ENCODE measurements at places on chromosomes 6 and 20. TPM values are rescaled to one million over a fixed set of nuclear protein-coding genes. Genes with fewer than 3 reads are reported as not detected.

DNA sequence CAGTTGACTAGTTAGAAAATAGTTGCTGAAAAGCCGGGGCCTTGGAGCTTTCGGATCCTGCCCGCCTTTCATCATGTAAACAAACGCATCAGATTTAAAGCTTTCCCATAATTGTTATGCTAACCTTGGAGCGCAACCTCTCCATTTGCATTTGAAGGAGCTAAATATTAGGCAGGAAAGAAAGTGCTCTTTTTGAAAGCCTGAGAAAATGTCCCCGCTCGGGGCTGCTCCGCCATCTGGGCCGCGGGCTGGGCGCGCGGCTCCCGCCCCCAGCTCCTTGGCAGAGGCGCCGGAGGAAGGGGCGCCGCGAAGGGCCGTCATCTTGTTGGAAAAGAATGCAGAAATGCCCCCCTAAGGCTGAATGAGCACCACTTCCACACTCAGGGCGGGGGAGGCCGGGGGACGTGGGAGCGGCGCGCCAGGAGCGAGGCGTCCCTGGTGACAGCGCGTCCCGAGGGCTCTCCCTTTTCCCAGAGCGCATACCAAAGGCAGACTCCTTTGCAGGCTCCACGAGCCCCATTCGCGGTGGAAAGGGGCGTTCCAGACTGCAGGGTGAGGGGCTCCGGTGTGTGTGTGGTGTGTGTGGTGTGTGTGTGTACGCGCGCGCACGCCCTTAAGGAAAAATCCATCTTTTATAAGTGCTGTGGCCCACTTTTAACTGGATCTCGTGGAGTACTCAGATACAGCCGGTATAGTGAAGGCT is 145.6 kb upstream of the ID4 start:
- no peak for DNase-seq

DNA sequence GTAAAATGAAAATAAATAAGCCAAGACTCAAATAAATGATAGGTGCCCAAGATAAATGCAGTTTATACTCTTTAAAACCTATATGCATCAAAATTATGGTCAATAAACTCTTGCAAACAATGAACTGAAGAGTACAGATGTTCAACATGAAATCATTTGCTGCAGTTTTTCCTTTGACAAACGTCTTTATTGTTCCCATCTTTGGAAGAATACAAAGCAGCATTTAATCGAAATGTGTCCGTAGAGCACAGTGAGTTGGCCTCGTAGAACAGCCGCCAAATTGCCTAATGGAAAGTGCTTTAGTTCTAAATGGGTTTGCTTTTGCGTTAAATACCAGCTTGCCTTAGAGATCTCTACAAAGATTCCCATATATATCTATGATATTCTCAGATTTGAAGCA is 447.4 kb downstream of the PKHD1 start:
- no peak for DNase-seq

GRCh38 chr6:34441526-34441925 is 15.7 kb upstream of the RPS10 start:
- no peak for DNase-seq

DNA sequence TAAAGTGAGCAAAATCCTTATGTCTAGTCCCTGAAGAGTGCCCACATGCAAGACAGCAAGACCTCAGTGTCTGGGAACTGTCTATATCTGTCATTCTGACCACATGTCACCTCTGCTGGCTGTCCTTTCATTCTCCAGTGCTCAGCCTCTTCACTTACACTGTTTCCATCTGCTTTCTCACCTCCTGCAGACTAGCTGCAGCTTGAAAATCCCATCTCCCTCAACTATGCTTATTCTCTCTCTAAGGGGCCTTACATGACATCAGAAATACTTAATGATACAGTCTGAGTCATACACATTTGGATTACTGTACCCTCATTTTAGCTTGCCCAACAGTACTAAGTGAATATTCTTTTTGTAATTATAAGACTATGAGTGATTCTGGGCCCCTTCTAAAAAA is 587.8 kb downstream of the EPM2A start:
- DNase-seq = peak; percentile 68

GRCh38 chr20:1805816-1806215 is 89.4 kb upstream of the SIRPA start:
- DNase-seq = no peak

The FAM210B gene
- 31.6 TPM for total RNA-seq
